ENCODE measurements at places on chromosomes 6 and 20. TPM values are rescaled to one million over a fixed set of nuclear protein-coding genes. Genes with fewer than 3 reads are reported as not detected.

DNA sequence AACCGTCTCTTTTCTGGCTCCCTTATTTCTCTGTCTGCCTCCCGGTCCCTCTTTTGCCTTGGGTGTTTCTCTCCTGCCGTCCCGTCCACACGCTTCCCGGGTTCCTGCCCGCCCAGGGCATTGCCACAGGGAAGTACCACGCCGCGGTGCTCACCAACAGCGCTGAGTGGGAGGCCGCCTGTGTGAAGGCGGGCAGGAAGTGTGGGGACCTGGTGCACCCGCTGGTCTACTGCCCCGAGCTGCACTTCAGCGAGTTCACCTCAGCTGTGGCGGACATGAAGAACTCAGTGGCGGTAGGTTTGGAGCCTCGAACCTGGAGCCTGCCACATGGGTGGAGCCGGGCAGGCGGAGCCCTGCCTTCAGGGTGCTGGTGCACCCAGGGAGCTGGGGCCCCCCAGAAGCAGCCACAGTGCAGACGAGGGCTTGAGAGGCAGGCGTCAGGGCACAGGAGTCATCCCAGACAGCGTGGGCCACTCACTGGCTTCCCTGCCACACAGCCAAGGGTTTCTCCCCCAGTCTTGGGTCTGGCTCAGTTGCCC, 21.3 kb downstream of the NPEPL1 start:
- DNase-seq = no peak

- DNase-seq = peak; percentile 78
These were observed 146.2 kb upstream of the ECI2 start for GRCh38 chr6:4281341-4282293.

- peak; percentile 66 for DNase-seq
These were observed 17.0 kb downstream of the UQCC2 start for GRCh38 chr6:33694401-33694931.

- DNase-seq = no peak
These were observed 61.6 kb downstream of the SNAP25 start for GRCh38 chr20:10280018-10280908.

- peak; percentile 58 for DNase-seq
These were observed 197.2 kb upstream of the THEMIS start for GRCh38 chr6:128098000-128098581.

DNA sequence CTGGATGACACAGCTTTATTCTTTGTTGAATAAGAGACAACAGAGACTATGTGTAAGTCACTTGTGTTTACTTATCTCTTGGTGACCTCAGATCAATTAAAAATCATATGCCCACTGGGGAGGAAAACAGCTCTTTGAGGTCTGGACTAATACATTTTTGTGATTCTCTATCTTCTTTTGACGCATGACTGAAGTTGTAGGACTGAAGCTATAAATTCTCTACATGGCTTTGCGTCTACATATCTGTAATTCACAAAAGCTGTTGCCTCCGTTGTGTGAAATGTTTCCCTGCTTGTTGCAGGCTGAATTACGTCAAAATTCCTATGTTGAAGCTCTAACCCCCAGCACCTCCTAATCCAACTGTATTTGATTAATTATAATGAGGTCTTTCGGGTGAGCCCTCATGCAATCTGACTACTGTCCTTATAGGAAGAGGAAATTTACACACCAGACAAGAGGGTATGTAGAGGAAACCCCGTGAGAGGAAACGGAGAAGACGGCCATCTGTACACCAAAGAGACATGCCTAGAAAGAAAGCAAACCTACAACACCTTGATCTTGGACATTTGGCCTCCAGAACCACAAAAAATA, 481.6 kb downstream of the PRKN start:
- DNase-seq = no peak

DNA sequence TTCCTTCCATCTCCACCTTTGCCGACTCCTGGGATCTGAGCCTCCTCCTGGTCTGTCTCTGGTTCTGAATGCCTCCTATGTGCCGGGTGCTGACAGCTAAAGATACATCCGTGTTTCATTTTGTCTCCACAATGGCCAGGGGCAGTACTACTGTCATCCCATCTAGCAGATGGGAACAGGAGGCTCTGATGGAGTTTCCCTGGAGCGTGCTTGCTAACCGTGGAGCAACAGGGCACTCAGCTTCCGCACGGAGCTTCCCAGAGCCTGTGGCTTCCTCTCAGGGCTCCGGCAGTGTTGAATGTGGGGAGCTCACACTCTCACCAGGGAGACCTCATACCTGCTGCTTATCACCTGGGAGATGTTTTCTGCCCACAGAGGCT, 11.9 kb upstream of the NPBWR2 start:
- no peak for DNase-seq

DNA sequence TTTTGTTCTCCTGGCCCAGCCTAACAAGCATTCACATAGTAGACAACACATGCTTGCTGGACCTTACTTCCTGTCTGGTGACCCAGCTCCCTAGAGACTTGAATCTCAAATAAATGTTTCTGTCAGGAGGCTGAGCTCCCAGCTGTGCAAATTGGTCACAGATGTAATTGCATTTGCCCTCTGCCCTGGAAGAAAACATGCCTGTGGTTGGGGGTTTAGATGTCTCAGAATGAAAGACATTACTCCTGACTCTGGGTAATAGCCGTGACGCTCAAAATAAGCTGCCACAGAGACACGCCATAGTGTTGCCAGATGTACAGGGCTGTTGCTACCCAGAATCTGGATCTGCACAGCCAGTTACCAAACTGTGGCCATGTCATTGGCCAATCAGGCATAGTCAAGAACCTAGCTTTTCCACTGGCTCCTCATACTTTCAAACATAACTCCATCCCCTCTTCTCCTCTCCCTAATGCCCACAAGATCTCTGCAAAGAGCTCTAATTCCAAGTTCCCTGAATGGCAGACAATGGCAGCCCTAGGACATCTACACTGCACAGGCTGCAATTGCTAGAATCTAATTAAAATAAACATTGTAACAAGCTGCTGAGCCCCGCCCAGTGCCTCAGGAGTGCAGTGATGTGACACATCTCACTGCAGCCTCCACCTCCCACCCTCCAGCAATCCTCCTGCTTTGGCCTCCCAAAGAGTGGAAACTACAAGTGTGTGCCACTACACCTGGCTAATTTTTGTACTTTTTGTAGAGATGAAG, 32.8 kb upstream of the GMPR start:
- DNase-seq = peak; percentile 90

- peak; percentile 38 for DNase-seq
These were observed 65.5 kb downstream of the ARID1B start for GRCh38 chr6:156842598-156843250.

DNA sequence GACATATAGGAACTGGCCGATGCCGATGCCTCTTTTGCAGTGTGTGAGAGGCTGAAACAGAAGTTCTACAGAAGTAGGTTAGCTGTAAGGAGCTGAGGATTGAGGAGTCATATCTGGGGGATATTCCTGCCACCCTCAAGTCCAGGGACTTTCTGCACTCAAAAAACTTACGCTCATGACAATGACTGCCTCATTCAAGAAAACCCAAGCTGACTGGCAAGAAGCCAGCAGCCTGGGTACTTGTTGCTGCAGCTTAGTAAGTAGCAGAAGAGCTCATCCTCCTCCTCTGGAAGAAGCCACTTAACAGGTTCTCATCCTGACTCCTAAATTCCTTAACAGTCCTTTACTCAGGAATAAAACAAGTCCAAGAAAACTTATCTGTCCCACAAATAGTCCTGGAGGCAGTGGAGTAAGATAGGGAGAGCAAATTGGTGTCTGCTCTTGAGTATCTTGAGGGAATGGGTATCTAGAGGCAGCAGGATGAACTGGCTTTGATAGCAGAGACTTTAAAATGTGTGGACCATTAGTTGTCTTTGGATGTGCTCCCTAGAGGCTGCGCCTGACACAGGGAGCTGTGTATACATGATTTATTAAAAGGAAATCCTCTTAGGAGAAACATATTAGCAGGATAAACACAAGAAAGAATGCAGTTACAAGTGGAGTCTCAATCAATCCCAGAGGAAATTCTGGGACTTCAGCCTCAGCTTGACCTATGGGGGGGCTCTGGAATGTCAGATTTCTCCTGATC, 7.4 kb downstream of the CALHM5 start:
- no peak for DNase-seq

- DNase-seq = peak; percentile 69
These were observed 189.1 kb downstream of the BMP2 start for GRCh38 chr20:6956574-6956973.

DNA sequence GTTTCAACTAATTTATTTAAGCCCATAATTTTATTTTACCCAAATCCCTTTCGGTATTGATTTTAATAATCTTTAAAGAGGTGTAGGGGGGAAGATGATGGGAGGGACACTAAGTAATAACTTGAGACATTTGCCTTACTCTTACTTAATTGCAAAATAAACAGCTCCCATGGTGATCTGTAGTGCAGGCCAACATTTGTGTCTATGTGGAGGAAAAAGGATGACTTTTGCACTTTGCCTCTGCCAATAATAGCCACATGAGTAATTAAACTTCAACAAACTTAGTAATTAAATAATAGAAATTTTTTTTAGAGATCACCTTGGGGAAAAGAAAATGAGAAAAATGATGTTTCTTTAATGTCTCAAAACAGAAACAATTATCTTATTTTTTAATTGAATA, 29.9 kb upstream of the CD2AP start:
- no peak for DNase-seq

GRCh38 chr6:101108286-101108685, 227.2 kb upstream of the ASCC3 start:
- peak; percentile 14 for DNase-seq

DNA sequence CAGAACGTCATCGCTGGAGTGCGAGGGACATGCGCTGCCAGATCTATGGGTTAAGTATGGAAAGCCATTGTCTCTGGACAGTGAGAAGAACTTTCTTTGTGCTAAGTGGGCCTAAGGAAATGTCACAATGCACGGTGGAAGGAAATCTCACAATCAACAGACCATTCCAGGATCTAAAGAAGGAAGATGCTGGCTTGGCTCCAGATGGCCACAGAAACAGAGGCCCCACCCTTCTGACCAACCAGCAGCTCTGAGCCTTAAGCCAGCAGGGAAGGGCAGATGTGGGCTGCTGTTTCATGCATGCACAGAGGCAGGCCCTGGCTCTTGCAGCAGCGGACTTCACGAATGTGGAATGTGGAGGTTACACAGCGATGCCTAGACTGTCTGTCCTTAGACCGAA, 156.3 kb downstream of the SOBP start:
- DNase-seq = peak; percentile 74

DNA sequence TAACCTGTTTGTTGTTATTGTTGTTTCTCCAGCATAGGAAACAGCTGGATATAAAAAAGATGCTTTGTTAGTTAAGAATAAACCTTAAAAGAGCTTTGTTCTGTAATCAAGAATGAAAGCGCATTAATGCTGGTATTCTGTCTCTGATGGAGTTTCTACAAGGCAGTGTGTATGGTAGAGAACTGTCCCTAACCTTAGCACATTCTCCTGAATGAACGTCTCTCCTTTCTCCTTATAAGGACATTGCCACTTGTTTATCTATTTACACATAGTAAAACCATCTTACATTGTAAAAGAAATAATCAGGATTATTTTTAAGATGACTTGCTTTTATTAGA, 33.8 kb upstream of the LCA5 start:
- DNase-seq = no peak

GRCh38 chr6:165643015-165643414, 20.0 kb downstream of the PDE10A start:
- no peak for DNase-seq

DNA sequence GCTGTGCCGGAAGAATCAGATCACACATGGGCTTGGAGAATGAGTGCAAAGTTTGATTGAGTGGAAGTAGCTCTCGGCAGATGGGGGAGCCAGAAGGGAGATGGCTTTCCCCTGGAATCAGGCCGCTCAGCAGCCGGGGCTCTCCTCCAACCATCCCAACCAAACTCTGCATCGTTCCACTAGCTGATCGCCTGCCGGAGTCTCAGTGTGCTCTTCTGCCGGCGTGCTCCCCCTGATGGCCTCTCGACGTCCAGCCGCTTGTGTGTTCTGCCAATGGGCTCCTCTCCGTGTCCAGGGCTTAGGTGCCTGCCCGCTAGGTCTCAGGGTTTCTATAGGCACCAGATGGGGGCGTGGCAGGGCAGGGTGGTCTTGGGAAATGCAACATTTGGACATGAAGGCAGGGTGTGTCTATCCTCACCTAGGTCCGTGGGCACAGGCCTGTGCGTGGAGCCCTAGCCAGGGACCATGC, 4.9 kb upstream of the BIRC7 start:
- peak; percentile 68 for DNase-seq

DNA sequence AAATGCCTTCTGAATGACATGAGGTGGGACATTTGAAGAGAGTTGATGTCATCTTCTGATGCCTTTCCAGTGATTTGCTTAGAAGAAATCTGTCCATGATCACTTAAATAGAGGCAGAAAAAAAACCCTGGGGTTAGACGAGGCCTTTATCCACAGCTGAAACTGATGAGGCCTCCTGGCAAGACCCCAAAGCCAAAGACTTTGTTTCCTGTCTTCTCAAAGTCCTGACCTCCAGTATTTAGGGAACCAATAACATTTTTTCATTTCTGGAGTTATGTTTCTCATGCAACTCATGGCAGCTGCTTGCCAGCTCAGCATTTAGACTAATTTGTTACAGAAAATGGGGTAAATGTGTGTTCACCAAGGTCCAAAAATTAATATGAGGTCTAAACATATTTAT, 248.0 kb upstream of the PRDM1 start:
- DNase-seq = peak; percentile 30

- DNase-seq = no peak
These were observed 480.8 kb upstream of the IMPG1 start for GRCh38 chr6:76553256-76553655.

- no peak for DNase-seq
These were observed 797 bp upstream of the ZNF133 start for GRCh38 chr20:18287546-18287914.

DNA sequence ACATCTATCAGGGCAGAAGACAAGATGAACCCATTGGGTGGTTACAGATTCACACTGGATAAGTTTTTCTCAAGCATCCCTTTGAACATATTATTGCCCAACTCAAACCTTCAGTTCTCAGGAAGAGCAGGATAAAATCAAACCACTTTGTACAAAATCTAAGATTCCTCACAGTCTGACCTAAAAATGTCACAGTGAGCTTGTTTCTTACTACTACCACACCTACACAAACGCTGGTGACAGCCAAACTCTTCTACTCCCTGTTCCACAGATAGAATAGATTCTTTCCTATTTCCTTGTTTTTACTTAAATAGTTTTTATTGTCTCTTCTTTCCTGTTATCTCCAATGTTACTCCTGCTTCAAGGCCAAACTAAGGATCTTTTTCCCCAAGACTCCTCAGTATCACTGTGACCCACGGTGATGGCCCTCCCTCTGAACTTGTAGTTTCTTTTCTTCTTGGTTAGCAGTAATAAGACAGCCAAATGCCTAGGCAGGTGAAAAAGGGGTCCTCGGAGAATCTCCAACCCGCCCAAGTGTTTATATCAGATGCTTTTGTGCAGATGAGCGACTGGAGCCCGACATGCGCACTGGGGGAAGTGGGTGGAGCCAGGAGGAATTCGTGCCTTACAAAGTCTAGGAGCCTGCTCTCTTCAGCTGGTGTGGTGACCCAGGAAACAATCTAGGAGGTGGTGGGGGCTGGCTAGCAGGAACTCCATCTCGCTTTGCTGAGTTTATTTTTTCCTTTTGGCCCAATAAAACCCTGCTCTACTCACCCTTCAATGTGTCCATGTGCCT, 53.4 kb downstream of the SEL1L2 start:
- no peak for DNase-seq

GRCh38 chr6:92700411-92700810, 718.9 kb downstream of the EPHA7 start:
- DNase-seq = no peak

GRCh38 chr6:52027699-52028098, 59.7 kb downstream of the PKHD1 start:
- DNase-seq = no peak

The LGSN gene
- under 0.01 TPM for total RNA-seq

The BPIFB4 gene
- not detected for total RNA-seq

The CLPSL2 gene
- not detected for total RNA-seq

The TTK gene
- 0.51 TPM for total RNA-seq

The ADGRF5 gene
- total RNA-seq = 0.26 TPM

The METTL24 gene
- total RNA-seq = 2.6 TPM

The KHDC1L gene
- not detected for total RNA-seq

The GTF3C6 gene
- 44.3 TPM for total RNA-seq
